ENCODE measurements at places on chromosomes 6 and 20.

DNA sequence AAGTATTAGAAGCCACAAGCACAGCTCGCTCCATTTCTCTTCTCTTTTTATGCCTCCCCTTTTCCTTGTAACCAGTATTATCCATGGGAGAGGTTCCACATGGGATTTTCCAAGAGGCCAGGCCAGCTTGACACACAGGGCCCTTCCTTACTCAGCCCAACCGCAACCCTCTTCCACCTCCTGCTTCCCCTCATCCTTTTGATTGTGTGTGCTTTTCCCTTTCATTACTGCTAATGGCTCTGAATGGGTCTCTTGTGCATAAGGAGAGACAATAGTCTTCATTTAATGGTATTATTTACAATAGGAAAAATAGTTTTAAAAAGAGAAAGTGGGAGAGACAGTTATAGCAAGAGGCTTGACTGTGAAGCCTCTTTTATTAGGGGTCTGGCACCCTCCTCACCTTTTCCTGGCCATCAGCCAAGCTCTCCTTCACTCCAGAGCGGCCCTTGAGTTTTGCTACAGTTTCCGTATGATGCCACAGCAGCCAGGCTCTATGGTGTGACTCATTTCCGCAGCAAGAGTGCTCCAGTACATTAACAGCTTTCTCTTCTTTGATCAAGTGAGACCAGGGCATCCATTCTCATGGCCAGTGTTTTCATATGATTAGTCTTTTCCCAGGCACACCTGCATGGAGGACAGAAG lies 579.5 kb downstream of the TFAP2B start:
- no peak for DNase-seq

DNA sequence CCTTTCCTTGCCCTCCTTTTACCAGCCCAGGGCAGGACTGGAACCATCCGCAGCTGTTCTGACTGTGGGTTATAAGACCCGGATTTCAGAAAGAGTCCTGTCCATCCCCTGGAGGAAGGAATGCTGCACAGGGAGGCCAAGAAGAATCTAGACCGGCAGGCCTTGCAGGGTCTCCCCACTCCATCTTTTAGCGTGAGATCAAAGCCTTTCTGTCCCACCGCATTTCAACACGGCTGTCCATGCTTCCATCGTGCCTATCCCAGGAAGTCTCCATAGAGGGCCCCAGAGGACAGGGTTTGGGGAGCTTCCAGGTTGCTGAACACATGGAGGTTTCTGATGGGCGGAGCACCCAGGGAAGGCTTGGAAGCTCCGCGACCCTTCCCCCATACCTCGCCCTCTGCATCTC lies 79.3 kb upstream of the AGPAT4 start:
- no peak for DNase-seq

GRCh38 chr6:5379647-5380242 lies 118.4 kb downstream of the FARS2 start:
- DNase-seq: peak; percentile 49

GRCh38 chr6:134295953-134296553 lies 21.9 kb downstream of the SGK1 start:
- peak; percentile 97 for DNase-seq

- DNase-seq: no peak
Observed at GRCh38 chr20:10137533-10137932, 81.1 kb upstream of the SNAP25 start.

GRCh38 chr6:107411161-107411560 lies 48.2 kb downstream of the PDSS2 start:
- DNase-seq: no peak

Measured in HFFc6 (cell line).